Activated CD4-positive, alpha-beta T cell treated with anti-CD3 and anti-CD28 coated beads, Interleukin-10, Interleukin-2, amounts not matched to agents 100 ng/mL and 50 ng/mL, durations not matched to agents 16 hours and 8 hours (primary cell): ENCODE measurements at places on chromosomes 6 and 20.
A peak's percentile ranks its signal among the peaks of the same experiment; 100 is the strongest.

DNA sequence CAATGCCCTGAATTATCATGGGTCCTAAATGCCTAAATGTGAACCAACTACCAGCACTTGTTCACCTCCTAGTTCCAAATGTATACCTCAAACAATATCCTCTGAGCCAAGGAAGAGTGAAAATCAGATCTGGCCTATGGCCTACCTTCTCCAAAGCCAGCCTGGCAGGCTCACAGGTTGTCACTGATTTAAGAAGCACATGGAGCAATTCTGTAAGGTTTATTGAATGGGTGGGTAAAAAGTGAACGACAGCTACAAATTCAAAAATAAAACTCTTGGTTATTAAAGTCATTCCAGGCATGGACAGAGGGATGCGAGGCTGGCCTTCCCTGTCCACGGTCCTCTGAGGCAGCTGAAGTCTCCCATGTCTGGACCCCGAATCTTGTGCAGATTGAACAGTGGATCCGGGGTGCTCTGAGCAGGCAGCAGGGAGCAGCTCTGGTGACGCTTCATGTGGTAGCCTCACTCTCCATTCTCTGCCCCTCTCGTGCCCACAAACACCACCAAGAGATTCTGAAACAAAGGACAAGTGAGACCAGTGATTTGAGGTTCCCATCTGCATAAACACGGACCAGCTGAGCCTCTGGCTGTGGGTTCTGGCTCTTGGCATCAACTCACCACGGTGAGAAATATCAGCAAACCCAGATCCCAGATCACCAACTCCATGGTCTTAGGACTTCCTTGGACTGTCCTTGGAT is 14.6 kb downstream of the SNHG17 start:
- no peak for DNase-seq

- DNase-seq = no peak
These were observed 286.7 kb downstream of the TFAP2B start for GRCh38 chr6:51105357-51105756.

GRCh38 chr6:32685603-32686002 is 19.1 kb upstream of the HLA-DQB1 start:
- peak; percentile 93 for DNase-seq

DNA sequence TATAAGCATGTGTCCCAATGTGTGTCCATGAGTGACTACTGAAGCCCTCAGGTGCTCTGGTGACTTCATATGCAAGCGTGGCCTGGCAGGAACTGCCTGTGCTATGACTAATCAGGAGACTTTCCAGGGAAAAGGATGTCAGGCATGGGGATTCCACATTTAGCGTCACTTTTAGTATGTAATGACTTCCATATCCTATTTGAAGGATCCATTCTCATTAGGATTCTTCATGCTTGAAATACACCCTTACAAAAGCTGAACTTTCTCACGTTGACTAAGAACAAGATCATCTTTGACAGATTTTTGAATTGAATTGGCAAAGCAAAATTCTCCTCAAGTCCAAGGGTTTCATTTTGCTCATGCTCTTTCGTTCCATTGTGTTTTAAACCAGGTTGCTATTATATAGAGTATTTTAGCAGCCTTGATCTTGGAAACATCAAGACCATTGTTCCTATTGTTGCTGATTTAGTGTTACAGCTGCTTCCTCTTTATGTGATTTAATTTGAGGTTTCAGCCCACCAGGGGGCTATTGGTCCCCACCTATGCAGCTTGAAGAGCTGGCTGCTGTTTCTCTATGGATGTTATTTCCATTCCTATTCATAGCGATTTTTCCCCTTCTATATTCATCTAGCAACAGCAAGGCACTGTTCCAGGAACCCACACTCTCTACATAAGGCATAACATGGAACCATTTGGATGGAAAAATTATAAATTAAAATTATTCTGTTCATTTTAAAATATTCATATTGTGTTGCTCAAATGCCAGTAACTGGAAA is 418.6 kb downstream of the CDKAL1 start:
- no peak for DNase-seq

DNA sequence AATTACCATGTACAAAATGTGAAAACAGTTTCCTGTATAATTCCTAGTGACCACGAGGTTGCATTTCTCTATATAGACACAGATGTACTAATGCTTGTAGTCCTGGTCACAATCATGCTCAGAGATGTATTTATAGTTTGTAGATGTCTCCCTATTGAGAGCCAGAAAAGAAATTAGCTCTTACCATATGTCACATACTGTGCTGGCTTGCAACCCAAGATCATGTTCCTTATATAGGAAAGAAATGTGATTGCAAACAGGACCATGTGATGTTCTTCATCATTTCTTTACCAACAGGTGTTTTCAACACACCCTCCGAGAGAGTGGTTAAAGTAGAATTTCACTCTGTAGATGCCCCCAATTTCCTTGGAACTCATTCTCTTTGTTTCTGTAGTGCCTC is 369.4 kb downstream of the CBLN4 start:
- DNase-seq = no peak

GRCh38 chr6:25973923-25974555 is 11.4 kb downstream of the TRIM38 start:
- DNase-seq = no peak
